ENCODE measurements at places on chromosomes 16 and 17.

GRCh38 chr16:28309811-28310311 lies 17.5 kb downstream of the SBK1 start:
- no peak for DNase-seq

DNA sequence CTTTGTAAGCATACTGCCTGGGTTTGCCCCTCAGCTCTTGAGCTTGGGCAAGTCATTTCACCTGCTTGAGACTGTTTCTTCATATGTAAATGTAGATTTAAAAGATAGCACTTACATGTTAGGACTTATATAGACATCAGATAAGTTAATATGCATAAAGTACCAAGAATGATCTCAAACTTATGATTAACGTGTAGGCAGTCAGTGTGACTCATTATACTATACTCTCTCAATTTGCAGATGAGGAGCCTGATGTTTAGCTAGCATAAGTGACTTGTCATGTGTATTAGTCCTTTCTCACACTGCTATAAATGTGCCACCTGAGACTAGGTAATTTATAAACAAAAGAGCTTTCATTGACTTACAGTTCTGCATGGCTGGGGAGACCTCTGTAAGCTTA lies 690.5 kb downstream of the KCNJ2 start:
- no peak for DNase-seq

- DNase-seq = no peak
Measured at GRCh38 chr16:12531937-12532336, 271.8 kb downstream of the CPPED1 start.

GRCh38 chr17:77354670-77355455 lies 214.1 kb downstream of the SEC14L1 start:
- DNase-seq = no peak

DNA sequence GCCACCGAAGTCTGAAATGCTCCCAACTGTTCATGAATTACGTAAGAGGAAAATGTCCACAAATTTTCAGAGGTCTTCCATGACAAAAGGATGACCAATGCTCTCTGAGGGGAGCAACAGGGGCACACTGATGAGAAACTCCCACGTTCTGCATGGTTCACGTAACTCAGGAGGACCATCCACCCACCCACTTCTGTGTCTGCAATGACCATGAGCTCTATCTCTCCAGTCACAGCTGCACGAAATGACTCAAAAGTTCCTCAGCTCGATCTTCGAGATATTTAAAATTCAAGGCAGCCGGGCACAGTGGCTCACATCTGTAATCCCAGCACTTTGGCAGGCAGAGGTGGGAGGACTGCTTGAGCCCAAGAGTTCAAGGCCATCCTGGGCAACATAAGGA lies 15.8 kb downstream of the WDR45B start:
- DNase-seq = no peak

- DNase-seq = no peak
Measured at GRCh38 chr16:73891129-73891542, 405.5 kb upstream of the PSMD7 start.

DNA sequence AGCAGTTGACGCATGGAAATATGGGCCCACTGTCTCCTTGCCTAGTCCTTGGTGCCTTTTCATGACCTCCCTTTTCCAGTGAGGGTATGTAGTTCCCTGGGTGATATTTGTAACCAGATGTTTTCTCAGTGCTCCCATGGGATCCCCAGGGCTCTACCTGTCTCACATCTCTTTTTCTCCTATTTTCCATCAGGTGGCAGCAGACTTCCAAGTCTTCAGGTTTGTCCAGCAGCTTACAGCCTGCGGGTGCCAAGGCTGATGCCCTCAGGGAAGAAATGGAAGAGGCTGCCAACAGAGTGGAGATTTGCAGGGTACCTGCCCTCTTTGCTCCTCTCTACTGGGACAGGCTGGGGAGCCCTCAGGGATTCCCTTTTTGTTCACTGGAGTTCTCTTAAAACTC lies 89.1 kb downstream of the ELAC2 start:
- DNase-seq = no peak

DNA sequence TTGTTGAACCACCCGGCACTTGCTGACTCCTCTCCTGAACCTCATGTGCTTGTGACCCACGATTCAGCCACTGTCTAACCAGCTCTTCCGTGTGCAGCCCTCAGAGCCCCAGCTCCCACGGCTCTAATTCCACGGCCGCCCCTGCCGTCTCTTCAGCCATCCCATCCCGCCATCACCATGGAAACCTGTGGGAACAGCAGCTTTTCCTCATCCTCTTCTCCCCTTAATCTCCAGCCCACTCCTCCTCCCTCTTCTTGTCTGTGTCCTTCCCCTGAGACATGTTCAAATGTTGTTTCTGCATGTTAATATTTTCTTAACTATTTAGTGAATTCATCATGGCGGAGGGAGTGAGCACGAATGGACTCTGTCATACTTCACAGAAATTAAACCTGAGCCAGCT lies 285.2 kb downstream of the CDH13 start:
- DNase-seq = no peak

- DNase-seq = no peak
Measured at GRCh38 chr16:84927621-84928591, 83.4 kb downstream of the ZDHHC7 start.

GRCh38 chr17:66290101-66290722 lies 12.2 kb upstream of the PRKCA start:
- no peak for DNase-seq

- no peak for DNase-seq
Measured at GRCh38 chr17:11204991-11205390, 36.0 kb upstream of the SHISA6 start.

All from RPMI8226 (cell line).